ENCODE measurements at places on chromosomes 16 and 17.

DNA sequence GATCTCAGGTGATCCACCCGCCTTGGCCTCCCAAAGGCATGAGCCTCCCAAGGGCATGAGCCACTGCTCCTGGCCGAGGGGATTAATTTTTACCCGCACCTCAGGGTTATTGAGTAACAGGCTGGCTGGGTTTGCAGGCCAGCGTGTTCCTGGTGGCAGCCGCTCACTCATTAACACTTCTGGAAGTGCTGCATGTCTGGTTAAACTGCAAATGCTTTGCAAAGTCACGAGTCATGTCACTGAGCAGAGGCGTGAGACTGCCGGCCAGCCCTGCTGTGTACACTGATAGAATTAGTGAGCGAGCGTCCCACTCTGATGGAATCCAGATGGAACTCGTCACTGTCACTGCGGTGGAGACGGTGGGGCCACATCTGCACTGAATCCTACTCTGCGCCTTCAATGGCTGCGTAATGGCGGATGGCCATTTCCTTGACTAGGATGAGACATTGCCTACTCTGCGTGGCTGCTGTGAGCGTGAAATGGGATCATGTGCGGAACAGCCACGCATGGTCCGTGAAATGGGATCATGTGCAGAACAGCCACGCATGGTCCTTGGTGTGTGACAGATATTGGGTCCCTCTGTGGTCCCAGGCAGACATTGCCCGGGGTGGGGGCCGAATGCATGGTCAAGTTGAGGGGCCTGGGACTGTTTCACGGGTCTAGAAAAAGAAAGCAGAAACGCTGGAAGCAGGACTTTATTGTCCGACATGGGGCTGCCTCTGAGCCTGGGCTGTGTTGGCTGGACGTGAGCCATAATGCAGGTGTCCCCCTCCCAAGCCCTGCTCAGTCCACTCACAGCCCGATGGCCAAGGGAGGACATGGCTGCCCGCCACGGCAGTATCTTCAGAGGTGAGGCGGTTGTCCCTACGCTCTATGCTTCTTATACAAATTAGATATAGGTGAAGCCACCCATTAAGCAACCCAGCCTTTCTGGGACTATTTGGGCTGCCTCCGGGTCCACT is 740 bp upstream of the SLC5A10 start:
- DNase-seq = no peak

GRCh38 chr17:4485676-4486646 is 12.7 kb upstream of the SPNS2 start:
- no peak for DNase-seq

GRCh38 chr17:78524870-78525510 is 52.2 kb downstream of the DNAH17 start:
- DNase-seq = no peak

DNA sequence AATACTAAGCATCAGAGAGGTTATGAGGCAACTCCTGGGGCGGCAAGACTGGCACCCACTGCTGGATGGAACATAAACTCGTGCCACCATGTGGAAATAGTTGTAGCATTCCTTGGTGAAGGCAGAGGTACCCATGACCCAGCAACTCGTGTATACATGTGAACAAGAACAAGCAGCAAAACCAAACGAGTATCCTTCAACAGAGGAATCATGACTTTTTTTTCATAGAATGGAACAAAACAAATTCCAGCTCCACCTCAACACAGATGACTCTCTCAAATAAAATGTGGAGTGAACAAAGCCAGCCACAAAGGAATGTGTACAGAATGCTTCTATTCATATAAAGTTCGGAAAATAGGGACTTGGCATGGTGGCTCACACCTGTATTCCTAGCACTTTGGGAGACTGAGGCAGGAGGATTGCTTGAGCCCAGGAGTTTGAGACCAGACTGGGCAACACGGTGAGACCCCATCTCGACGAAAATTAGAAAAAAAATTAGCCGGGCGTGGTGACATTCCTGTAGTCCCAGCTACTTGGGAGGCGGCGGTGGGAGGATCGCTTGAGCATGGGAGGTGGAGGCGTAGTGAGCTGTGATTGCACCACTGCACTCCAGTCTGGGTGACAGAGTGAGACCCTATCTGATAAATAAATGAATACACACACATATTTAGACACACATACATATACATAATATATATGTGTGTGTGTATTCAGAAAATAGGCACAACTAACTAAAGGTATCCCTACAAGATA is 35.3 kb downstream of the B9D1 start:
- no peak for DNase-seq

DNA sequence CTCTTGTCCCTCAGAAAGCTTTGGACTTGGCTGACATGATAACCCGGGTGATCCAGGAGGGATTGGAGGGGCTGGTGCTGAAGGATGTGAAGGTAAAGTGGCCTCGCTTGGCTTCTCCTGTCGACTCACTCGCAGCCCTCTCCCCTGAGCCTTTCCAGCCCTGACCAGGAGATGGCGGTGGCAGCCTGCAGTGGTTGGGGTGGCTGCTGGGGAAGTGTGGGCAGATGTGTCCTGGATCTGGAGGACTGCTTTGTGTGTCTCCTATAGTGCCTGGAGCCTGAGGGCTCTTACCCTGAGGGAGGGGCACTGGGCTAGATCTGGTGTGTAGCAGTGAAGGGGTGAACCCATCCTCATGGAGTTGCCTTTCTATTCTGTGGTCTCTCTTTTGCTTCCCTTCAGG is 17.9 kb downstream of the LIG3 start:
- DNase-seq = peak; percentile 42

DNA sequence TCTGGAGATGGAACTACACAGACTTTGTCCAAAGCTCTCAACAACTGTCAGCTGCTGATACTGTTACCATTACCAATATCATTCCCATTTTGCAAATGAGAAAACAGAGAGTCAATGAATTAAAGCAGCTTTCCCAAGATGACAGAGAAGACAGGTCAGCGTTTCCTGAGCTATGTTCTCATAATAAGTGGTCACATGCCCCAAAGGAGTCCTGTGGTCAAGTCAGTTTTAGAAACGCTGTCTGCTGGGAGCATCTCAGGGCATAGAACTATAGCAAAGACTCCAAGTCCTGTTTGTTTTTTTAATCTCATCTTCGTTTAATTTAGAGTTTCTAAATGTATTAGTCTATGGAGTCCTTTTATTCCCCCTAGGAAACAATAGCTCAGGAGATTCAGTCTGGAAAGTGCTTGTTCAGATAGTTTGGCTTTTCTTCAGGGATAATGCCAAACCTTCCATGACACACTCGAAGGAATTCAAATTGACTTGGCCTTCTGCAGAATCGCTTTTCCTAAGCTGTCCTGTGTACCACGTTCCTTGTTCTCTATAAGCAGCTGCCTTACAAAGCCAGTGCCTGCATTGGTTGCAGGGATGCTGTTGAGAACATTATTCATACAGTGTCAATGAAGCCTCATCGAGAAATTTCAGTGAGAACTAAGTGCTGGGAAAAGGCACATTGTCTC is 12.1 kb downstream of the CCDC42 start:
- DNase-seq = no peak

DNA sequence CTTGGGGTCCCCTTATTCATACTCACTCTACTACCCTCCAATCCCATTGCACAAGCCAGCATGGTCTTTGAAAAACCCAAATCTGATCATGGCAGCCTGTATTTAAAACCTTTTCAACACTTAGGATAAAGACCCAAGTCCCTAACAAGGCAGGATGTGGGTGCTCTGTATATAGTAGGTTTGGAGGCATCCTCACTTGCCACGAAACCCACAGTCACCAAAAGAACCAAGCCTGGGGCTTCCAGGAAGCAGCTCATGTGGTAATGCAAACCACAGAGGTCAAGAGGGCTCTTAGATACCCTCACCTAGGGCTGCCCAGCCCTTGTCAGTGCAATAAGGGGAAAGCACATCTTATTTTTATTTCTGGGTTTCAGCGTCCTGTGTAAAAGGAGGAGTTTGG is 218.6 kb upstream of the ASIC2 start:
- no peak for DNase-seq

DNA sequence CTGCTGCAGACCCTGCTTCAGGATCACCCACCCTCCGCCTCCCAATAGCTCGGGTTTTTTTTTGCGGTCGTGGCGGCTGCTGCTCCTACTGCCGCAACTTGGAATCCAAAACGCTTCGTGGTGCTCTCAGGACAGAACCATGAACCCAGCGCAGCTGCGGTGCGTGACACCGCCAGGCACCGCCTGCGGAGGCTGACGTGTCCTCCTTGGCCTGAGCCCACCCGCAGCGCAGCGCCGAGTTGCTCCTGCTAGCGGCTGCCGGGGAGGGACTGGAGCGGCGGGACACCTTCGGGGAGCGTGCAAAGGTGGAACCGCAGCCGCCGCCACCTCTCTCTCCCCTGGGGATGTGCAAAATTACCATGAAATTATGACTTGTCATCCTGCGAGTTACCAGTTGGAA is 1893.0 kb downstream of the TP53TG3F start:
- DNase-seq = no peak

GRCh38 chr16:55622930-55623561 is 32.7 kb upstream of the SLC6A2 start:
- DNase-seq = no peak

DNA sequence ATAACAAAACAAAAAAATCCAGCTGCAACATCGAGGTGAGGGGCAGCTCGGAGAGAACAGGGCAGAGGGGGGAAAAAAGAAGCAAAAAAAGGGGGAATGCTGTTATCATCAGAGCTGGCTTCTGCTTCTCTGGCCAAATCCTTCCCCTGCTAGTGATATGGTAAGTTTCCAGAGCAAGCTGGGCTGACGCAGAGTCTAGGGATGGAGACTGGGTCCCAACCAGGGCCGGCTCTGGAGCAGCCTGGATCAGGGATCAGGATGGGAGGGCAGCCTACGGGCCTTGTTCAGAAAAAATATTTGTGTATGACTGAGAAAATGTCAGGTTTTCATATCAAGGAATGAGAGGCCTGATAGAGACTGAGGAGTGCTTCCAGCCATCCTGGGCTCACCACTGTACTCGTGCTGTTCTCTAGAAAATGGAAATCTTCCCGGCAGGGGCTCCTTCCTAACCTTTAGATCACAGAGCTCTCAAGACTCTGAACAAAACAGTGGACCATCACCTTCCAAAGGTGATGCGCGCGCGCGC is 726 bp upstream of the C1QTNF1 start:
- DNase-seq = peak; percentile 84

GRCh38 chr17:57197466-57198071 is 58.8 kb upstream of the MSI2 start:
- DNase-seq = no peak

DNA sequence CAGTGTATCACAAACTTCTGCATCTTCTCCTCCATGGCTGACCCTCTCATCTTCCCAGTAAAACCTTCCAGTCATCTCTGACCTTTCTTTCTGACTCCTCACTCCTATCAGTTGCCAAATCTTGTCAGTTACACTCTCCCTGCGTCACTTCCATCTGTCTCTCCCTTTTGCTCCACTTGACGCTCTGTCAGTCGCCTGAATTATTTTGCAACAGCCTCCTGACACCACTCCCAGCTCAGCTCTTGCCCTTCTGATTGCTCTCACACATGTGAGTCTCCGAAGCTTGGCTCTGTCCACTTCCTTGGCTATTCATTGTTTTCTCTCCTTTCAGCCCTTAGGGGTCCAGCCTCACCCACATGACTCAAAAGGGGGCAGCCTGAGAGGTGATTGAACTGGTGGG is 27.7 kb downstream of the DHRS7C start:
- DNase-seq = no peak

GRCh38 chr16:29698484-29699323 is 19.7 kb downstream of the QPRT start:
- DNase-seq = no peak
